ENCODE measurements at places on chromosomes 11 and 22.

- DNase-seq = peak; percentile 62
Observed at GRCh38 chr22:44632541-44633396, 69.2 kb upstream of the PRR5 start.

- no peak for DNase-seq
Observed at GRCh38 chr11:88178191-88178590, 2.9 kb upstream of the RAB38 start.

DNA sequence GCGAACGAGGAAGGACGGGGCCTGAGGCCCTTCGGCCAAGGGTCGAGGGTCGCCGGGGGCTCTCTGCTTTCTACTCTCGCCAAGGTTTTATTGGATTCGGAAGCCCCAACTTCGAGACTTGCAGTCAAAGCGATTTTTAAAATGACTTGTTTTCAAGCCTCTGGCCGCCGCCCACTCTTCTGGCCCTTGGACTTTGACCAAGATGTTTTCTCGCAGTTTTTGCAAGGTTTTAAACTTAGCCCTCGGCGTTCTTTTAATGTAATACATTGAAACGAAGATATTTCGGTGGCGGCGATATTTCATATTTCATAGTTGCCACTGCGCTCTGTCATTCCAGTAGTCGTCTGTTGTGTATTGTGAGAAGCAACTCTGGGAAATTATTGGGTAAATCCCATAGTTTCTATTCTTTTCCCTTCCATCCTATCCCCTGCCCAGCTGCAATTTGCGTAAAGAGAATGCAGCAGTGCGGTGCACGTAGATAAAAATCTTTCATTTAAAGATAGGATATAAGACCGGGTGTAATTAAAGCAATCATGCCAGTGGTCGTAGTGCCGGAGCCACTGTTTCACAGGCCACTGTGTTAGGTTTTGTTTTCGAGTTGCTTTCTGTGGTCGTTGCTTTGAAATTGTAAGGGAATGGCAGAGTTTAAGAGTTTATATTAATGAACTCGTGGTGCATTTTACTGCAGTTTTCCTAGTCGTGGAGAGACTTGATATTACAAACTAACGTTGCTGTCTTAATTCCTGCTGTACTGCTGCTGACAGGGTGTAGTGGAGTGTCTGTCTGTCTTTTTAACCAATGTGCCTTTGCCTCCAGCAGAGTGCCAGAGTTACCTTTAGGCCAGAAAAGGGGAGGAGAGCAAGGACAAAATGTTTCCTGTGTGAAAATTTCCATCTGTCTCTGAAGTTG is 702 bp downstream of the BIRC2 start:
- peak; percentile 40 for DNase-seq

DNA sequence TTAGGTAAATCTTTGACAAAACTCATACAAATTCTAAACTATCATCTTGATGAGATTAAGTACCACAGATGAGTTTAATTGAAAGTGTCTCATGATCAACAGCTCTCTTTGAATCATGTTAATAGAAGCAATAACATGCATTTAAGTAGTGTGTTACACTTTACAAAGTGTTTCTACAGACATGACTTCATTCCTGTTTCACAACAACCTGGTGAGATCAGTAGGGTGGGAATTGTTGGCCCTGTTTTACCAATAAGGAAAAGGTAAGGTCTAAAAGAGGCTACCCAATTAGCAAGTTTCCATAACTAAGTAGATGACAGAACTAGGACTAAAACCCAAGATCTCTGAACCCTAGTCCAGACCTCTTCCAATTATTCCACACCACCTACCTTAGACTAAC is 12.7 kb upstream of the PRSS23 start:
- no peak for DNase-seq

DNA sequence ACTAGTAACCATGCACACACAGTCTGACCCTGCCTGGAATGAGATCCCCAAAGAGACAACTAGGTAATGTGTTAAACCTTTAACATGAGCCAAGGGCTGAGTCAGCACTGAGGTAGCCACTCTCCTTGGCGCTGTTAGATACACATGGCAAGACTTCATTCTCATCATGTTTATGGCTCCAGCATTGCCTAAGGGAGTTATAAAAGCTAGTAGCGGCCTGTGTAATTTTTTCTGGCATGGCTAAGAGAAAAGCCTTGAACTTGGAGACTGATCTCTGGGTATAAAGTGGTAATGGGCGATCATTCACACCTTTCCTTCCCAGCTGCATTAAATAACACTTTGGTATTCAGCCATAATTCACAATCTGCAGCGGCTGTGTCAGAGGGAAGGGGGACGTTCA is 779.7 kb upstream of the LRRC4C start:
- no peak for DNase-seq

GRCh38 chr11:15146271-15147003 is 31.7 kb downstream of the INSC start:
- DNase-seq = no peak

DNA sequence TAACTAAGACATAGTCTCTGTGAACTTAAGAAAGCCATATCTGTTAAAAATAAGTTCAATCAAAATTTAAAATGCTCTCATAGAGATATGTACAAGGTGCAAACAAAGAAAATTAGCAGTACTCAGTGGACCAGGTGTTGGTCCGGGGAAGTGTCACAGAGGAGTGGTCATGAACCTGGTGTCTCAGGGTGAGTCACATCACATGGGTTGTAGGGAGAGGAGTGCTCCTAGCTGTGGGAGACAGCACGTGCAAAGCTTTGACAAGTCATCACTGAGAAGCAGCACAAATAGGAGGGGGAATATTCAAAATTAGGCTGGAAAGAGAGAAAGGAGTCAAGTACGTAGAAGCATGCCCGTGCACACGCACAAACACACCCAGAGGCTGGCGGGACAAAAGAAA is 438.1 kb downstream of the NTM start:
- no peak for DNase-seq

- DNase-seq = no peak
Observed at GRCh38 chr22:37521236-37521739, 2.1 kb upstream of the CARD10 start.

DNA sequence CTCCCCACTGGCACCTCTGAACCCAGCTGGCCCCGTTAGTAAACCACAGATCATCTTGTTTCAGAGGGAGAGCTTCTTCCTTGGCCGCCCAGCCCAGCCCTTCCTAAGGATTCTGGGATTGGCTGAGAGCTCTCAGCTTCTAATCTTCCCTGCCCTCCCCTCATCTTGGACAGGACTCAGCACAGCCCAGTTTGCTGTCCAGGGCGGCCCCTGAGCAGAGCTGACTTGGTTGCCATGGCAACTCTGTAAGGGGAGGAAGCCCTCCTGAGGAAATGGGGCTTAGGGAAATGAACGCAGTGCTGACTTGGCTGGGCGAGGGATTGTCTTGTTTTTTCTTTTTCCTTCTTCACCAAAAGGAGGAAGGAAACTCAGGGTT is 4.6 kb downstream of the APOL4 start:
- peak; percentile 31 for DNase-seq

DNA sequence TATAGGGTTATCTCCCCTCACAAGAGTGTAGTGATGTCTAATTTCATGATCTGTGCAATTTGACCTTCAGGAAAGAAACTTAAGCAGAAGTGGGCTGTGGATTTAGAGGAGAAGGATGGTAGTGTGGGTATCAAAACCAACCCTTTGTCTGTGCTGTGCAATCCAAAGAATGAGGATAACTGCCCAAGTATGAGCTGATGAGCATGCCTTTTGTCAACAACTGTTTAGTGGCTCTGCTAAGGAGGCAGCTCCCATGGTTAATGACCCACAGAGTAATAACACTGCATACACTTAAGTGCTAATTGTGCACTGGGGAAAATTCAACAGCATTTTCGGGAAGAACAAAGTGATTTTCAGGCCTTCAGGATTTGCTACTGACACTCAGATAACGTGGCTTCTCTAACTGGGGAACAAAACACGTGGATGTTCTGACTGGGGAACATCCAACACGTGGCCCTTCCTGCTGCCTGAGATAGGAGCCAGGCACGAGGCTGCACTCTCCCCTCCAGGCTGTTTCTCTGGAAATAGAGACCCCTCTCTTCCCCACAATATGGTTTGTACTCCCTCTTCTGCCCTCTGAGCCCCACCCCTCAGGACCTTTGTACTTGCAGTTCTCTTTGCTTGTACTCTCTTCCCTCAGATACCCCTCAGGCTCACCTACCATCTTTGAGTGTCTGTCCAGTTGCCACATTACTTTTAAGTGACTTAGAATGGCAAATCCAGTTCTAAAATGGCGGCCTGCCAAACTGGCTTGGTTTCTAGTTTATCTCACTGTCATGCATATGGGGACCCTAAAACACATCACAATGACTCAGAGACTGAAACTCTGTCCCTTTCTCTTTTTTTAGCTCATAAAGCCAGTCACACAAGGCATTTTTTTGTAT is 234.9 kb upstream of the POU2AF2 start:
- no peak for DNase-seq

DNA sequence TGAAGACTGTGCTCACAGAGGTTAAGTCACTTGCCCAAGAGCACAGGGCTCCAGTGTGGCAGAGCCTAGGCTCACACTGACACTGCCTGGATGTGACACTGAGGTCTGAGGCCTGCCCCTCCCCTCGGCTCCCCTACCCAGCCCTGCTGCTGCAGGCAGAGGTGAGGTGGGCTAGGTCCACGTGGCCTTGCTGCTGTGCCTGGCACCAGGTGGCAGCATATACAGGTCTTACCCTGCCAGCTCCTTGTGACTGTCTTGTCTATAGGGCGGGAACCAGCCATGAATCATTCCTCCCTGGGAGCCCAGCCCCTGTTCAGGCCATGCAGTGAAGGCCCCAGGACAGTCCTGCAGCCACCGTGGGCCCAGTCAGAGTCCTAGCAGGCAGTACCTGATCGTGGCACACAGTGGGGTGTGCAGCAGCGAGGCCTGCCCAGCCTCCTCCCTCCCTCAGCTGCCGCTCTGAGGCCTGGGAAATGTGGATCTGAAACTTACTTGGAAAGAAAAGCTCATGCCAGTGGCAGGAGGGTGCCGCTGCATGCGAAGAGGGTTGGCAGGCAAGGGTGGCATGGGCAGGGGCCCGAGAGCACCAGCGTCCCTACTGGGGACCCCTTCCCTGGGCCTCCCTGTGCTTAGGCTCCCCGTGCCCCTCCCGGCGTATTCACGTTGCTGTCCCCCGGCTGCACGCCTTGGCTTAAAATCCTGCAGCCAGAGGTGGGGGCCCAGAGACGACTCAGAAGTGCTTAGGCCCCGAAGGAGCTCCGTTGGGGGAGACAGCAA is 1.2 kb upstream of the CERK start:
- DNase-seq = peak; percentile 83

- peak; percentile 41 for DNase-seq
Observed at GRCh38 chr11:102360681-102361080, 13.7 kb downstream of the BIRC2 start.

DNA sequence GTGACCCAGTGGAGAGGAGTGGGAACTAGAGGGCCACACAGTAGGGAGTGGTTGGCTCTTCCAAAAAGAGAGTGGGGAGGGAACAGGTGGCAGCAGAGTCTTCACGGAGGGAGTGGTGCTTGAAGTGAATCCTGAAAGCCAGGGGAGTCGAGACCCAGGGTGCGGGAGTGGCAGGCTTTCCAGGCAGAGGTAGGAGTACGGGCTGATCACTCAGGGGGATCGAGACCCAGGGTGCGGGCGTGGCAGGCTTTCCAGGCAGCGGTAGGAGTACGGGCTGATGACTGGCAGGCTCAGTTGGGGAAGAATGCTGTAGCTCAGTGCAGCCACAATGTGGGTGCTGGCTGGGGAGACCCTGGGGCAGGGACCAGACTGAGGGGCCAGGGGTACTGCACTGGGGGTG is 148.2 kb downstream of the TBC1D22A start:
- no peak for DNase-seq

DNA sequence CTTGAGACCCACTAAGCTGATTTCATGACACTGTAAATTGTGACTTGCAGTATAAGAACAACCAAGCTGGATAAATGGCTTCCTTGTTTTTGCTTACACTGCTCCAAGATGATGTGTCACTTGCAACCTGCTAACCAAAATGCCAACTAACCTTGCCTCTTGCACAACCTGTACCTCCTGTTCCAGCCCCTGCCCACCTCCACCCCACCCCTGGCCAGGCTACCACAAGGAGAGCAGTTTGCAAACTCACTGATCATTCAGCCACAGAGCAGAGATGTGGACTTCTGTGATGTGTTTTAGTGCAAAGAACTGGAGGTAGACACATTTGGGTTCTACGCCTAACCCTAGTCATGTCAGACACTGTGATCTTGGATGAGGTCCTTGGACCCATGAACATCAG is 4.3 kb upstream of the APOL6 start:
- no peak for DNase-seq

- DNase-seq = no peak
Observed at GRCh38 chr11:82895437-82896091, 4.7 kb downstream of the PRCP start.

GRCh38 chr22:49608228-49608627 is 219.4 kb downstream of the BRD1 start:
- no peak for DNase-seq

DNA sequence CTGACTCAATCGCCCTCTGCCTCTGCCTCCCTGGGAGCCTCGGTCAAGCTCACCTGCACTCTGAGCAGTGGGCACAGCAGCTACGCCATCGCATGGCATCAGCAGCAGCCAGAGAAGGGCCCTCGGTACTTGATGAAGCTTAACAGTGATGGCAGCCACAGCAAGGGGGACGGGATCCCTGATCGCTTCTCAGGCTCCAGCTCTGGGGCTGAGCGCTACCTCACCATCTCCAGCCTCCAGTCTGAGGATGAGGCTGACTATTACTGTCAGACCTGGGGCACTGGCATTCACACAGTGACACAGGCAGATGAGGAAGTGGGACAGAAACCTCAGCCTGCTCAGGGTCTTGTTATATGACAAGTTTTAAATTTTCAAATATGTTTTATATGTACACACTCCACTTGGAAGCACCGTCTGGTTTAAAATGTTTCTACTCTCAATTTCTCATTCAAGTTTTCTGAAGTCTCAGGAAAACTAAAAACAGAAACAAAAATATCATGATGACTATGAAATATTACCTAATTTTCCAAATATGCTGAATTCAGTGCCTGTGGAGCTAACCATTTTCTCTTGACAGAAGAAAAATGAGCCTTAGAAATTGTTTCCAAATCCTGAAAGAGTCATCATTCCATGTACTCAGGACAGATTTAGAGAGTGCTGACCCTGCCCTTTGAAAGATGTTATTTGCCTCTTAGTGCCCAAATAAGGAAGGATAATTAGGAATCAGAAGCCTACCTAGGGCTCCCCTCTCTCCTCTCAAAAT is 48.8 kb upstream of the TOP3B start:
- no peak for DNase-seq

Data from Jurkat, Clone E6-1 (cell line).